NCI-H1417 (cell line): ENCODE measurements at places on chromosomes 11 and 22.
A peak's percentile ranks its signal among the peaks of the same experiment; 100 is the strongest.

- no peak for DNase-seq
Measured at GRCh38 chr11:82811369-82811768, 77.7 kb upstream of the FAM181B start.

GRCh38 chr11:5809905-5810795 is 1.4 kb downstream of the OR52N2 start:
- DNase-seq: no peak

DNA sequence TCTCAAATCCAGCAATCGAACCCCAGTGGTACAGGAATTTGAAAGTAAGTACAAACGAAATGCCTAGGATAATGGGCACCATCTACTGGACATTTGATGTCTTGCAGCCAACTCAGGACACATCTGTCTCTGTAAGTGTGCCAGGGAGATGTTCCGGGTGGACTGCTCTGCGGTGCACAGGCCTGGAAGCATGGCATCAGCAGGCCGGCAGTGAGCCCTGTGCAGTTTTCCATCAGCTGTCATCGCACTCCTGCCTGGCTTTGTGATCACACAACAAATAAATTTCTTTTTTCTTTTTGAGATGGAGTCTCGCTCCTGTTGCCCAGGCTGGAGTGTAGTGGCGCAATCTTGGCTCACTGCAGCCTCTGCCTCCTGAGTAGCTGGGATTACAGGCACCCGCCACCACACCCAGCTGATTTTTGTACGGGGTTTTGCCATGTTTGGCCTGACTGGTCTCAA is 71.0 kb downstream of the JAM3 start:
- peak; percentile 85 for DNase-seq

GRCh38 chr11:70183483-70184176 is 19.5 kb upstream of the FADD start:
- DNase-seq: no peak

GRCh38 chr22:21029486-21030025 is 2.8 kb downstream of the SLC7A4 start:
- DNase-seq: no peak

DNA sequence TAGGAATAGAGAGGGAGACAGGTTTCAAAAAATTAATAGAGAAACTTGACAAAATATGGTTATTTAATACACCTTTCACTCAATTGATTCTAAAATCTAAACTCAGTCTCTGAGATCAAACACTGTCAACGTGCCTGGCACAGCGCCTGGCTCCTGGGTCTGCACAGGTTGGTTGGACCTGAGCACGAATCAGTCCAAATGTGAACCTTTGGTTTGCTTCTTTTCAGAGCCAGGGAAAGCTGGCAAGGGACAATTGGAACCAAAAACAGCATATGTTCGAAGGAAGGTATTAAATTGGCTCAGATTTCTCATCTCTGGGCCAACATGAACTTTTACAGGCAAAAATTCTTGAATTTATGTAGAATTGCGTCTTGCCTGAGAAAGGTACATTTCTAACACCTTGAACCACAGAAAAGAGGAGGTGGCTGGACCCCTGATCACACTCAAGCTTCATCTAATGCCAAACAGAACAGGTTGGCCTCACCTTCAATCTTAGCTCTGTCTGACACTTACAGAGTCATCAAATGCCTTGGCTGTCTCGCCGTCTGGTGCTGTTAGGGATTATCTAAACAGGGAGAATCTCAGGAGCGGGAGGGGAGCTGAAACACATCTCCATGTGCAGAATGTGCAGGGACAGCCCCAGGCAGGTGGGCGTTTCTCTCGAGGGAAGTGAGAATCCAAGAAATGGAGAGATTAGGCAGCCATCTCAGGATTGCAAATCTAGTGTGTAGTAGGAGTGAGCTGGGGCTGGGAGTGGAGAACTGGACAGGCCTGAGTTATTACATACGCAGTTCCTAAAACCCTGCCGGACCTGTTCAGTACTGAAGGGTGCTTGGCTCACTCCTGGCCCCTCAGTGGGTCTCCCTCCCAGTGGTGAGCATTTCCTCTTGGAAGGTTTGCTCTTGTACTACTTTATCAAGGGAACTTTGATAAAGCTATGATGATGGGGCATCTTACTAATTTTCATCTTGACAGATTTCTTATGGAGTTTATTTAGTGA is 442.2 kb upstream of the B3GAT1 start:
- DNase-seq: no peak

GRCh38 chr11:120658071-120658423 is 146.5 kb downstream of the GRIK4 start:
- no peak for DNase-seq

GRCh38 chr11:65170058-65170534 is at the start of gene SPDYC:
TSS of gene SPDYC (plus strand) at chr11:65170233. CDS start at chr11:65171358, 1,125 bp downstream.
- no peak for DNase-seq

DNA sequence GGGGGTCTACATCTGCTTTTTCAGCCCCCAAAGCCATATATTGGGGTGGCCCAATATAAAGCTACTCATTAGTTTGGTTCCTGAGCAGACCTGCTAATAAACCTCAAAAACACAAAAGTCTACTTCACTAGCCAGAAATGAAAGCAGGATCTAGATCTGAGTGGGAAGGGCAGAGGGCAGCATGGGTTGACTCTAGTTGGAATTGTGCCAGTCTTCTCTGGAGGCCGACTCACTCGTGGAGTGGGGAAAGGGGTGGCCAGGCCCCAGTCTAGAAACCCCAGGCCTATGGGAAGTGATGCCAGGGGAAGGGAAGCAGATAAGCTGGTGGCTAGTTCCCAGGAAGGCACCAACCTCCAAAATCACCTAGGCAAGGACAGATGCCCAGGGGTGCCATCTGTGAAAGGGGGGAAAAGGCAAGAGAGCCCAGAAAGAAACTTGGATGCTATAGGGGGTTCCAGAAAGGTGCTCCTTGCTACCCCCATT is 5.3 kb downstream of the PATZ1 start:
- no peak for DNase-seq

- no peak for DNase-seq
Measured at GRCh38 chr11:130839981-130840666, 76.2 kb downstream of the SNX19 start.

- DNase-seq: peak; percentile 15
Measured at GRCh38 chr11:65695459-65696241, 16.4 kb upstream of the KAT5 start.

DNA sequence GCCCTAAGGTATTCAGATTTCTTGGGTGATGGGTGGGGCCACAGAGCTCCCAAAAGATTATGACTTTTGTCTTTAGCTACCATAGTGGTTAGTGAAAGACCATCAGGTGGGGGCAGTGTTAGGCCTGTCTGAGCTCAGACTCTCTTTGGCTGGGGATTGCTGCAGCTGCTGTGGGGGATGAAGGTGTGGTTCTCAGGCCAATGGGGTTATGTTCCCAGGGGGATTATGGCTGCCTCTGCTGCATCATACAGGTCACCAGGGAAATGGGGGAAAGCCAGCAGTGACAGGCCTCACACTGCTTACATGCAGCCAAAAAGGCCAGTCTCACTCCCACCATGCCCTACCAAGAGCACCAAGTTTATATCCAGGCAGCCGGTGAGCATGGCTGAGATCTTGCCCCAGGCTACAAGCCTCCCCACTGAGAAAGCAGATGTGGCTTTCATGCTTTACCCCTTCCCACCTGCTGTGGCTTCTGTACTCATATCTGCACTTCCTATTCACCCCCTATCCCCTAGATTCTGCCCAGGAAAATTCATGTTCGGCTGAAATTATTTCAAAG is 24.8 kb downstream of the CNTF start:
- peak; percentile 61 for DNase-seq

- DNase-seq: no peak
Measured at GRCh38 chr11:371051-371450, 1.8 kb downstream of the B4GALNT4 start.

DNA sequence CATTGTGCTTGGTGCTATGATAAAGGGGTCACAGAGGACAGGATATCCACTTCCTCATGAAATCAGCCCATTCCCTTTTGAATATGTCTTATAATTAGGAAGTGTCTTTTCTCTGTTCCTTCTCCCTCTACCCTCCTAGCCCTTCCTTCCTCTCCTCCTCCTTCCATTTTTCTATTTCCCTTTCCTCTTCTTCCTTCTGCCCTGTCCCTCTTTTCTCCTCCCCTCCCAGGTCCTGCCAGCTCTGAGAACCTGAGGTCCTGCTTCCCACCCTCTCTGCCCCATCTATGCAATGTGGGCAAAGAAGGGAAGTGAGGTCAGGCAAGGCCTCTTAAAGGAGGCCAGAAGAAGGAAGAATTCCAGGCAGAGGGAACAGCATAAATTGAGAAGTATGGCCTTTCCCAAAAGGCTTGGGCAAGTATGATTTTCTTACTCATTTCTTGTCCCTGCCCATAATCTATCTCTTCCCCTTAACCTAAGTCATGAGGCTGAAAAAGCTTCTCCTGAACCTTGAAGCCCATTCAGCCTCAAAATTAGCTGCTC is 7.7 kb upstream of the UBASH3B start:
- no peak for DNase-seq

DNA sequence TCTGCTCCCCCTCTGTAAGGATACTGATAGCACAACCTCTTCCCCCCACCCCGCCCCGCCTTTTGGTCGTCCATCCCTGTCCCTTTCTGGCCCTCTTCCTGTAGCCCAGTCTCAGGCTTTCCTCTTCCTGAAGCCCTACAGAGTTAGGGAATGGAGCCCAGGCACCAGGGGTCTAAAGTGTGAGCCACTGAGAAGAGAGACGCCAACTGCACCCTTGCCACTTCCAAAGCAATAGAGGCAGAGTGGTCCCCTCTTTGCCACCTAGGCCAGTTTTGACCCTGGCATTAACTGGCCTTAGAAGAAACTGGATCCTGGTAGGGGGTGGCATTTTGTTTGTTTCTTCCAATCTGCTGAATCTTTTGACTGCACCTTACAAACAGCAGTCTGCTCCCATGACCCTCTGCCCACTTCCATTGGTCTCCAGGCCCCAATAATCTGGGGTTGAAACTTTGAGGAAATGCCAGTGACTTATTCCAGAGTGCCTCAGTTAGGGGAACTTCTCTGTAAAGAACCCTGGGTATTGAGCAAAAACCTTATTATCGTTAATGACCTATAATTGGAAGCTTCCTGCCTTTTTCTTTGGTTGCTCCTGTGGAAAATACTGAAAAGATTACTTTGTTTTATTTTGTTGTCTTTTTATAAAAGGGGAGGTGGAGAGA is 9.7 kb upstream of the GRK2 start:
- no peak for DNase-seq

- DNase-seq: no peak
Measured at GRCh38 chr11:128195057-128195751, 392.2 kb downstream of the ETS1 start.

- no peak for DNase-seq
Measured at GRCh38 chr11:2074266-2074825, 64.8 kb downstream of the IGF2 start.

- DNase-seq: no peak
Measured at GRCh38 chr11:46669711-46670139, 30.7 kb downstream of the ARHGAP1 start.

DNA sequence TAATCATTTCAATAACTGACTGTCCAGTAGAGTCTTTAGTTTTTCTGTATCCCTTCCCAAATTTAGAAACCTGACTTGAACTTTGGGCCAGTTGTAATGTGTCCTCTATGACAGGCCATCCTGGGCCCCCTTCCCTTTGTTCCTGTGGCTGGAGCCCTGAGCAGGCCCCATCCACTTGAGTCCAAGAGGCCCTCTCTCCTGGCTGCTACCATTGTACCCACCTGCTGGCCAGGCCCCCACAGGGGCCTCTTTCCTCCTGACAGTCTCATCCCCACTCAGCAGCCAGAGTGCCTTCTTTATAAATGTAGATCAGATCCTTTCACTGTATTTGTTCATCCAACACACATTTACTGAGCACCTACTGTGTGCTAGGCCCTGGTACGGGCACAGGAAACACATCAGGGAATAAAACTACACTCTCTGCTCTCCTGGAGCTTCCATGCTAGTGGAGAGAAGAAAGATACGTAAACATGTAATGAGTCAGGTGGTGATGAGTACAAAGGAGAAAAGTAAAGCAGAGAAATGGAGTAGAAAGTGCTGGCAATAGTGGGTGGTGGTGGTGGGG is 2.7 kb upstream of the LRP5 start:
- DNase-seq: no peak

DNA sequence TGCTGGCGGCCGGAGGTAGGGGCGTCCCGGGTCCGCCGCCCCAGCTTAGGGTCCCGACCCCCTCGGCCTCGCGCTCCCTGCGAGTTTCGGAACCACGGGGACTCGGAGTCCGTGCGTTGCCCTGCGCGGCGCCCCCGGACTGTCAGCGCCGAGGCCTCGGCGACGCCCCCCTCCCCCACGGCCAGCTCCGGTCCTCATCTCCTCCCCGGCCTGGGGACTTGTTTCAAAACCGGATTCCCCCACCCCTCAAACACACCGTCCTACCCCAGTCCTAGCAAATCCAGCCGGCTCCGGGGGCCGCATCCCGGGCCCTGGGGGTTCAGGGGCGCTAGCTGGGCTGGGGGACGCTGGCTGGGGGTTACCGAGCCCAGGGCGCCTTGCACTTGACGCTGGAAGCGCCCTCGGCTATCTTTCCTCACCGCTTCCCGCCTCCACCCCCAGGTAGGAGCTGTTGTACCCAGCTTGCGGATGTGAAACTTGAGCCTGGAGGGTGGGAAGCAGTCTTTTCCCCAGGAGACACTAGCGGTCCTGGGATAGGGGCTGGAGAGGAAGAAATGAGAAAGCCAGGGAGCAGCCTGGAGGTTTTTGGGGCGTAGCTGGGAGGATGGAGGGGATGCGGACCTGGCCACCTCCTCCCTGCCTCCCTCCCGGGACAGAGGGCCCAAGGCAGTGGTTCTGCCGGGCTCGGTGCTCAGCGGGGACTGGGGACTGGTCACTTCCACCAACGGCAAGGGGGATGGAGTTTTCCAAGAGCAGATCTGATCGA is 550 bp downstream of the FBLN1 start:
- no peak for DNase-seq

- DNase-seq: no peak
Measured at GRCh38 chr22:28357193-28357592, 322.4 kb downstream of the TTC28 start.

- DNase-seq: peak; percentile 4
Measured at GRCh38 chr11:121961321-121961801, 154.7 kb downstream of the BLID start.

- DNase-seq: no peak
Measured at GRCh38 chr22:48307931-48308330, 1519.7 kb downstream of the BRD1 start.

GRCh38 chr11:75040167-75040770 is 51.5 kb downstream of the NEU3 start:
- DNase-seq: no peak

DNA sequence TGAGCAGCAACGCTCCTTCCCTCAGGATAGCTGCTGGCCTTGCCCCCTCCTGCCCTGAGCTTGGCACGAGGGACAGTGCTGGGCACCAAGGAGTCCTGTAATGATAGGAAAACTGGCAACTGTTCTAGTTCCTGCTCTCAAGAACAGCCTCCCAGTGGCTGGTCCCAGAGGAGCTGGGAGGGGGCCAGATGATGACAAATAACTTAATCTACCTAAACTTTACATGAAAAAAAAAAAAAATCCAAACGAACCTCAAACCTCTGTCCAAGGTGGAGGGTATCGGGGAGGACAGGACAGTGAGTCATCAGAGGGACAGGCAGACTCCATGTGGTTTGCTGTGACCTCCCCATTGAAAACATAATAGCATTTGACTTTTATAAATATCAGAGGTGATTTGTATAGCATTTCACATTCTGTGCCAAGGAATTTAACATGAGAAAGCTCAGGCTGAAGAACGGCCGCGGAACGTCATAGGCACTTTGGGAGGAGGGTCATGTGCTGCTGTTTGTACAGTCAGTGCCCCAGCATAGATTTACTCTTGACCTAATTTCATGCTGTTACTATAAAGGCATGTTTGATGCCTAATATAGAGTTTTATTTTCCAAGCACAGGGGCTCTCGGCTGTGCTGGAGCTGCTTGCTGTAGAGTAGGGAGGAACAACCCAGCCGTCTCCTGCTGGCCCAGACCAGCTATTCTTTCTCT is 98.2 kb upstream of the NNMT start:
- DNase-seq: no peak

- DNase-seq: no peak
Measured at GRCh38 chr11:64670975-64671374, 52.0 kb downstream of the NRXN2 start.
